ENCODE measurements at places on chromosomes 12 and 14. TPM values are rescaled to one million over a fixed set of nuclear protein-coding genes. Genes with fewer than 3 reads are reported as not detected.

- DNase-seq, result no peak
Observed at GRCh38 chr14:68853749-68854148, 60.9 kb upstream of the ZFP36L1 start.

DNA sequence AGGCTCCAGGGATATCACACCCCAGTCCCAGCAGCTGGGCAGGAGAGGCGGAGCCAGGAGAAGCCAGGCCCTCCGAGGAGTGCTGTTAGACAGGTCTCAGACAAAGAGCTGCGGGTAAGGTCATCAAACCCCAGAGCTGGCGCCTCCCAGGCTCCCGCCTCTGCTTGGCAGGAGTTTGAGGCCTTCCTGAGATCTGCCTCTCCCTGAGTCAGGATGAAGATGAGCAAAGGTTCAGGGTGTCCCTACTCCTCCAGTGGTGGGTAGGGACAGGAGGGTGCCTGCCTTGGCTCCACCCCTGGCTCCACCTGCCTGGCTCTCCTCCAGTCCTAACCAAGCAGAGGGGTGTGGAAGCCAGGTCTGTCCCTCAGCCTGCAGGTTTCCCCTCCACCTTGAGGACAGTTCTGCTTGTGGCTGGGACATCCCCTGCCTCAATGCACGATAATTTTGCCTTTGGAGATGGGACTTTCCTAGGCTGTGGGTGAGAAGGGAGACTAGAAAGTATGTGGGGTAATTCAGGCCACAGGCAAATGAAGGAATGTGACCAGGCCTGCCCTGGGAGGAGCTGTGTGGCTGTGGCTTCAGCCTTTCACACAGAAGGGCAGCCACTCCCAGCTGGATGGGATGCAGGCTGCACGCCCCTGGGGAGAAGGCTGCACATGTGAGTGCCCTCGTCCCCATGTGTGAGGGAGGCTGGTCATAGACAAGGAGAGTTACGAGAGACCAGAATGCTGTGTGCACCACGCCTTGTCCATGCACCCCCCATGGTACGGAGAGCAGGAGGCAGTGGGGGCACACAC lies 2.2 kb downstream of the PLEKHG6 start:
- DNase-seq, result no peak

RNASE3 gene
- total RNA-seq, result not detected

- DNase-seq, result peak; percentile 80
Observed at GRCh38 chr12:47276621-47277309, 197.0 kb upstream of the AMIGO2 start.

DNA sequence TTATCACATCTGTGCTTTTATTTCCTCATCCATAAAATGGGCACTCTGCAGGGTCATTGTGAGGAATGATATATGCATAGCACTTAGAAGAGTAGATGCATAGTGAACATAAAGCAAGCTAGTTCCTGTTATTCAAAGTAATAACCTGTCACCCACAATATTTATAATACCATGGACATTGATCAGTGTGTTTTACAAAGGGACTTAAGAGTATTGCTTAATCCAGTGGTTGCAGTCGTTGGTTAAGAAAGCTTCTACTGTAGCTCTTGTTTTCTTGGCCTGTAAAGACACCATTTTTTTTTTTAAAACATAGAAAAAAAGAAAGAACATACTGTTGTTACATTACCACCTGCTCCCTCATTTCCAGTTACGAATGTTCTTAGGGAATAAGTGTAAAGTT lies 13.1 kb downstream of the METAP2 start:
- no peak for DNase-seq

POMT2 gene
- 33.1 TPM for total RNA-seq

COX14 gene
- 51.2 TPM for total RNA-seq

ASIC1 gene
- 0.17 TPM for total RNA-seq

- no peak for DNase-seq
Observed at GRCh38 chr12:52091869-52092268, 12.4 kb downstream of the SMIM41 start.

LTB4R2 gene
- total RNA-seq, result 27.1 TPM

GRCh38 chr14:56087671-56088471 lies 30.3 kb upstream of the PELI2 start:
- DNase-seq, result no peak

DNA sequence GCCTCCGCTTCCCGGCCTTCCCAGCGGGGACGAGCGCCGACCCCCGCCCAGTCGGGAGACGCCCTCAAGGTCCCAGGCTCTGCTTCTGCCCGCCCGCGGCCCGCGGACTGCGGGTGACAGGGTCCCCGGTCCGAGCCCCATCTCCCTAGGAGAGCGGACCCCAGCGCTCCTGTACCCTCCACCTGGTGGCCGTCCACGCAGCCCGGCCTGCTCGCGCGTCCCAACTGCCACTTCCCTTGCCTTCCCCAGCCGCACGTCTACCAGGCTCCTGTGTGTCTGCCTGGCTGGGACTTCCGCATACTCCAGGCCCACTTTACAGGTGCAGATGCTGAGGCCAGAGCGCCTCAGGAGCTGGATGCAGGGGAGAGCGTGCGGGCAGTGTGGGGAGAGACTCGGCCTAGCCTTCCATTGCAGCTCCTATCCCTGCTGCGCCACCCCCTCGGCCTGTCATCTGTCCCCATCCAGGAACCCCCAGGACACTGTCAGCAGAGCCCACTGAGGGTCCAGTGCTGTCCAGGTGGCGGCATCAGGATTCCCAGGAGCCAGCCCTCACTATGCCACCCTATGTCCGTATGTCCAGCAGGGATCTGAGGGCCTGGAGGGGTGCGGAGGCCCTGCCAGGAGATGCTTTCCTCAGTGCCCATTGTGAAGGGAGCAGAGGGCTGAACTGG lies 8.0 kb upstream of the ANKRD9 start:
- no peak for DNase-seq

GRCh38 chr12:109302358-109302757 lies 6.7 kb downstream of the FOXN4 start:
- no peak for DNase-seq

DNA sequence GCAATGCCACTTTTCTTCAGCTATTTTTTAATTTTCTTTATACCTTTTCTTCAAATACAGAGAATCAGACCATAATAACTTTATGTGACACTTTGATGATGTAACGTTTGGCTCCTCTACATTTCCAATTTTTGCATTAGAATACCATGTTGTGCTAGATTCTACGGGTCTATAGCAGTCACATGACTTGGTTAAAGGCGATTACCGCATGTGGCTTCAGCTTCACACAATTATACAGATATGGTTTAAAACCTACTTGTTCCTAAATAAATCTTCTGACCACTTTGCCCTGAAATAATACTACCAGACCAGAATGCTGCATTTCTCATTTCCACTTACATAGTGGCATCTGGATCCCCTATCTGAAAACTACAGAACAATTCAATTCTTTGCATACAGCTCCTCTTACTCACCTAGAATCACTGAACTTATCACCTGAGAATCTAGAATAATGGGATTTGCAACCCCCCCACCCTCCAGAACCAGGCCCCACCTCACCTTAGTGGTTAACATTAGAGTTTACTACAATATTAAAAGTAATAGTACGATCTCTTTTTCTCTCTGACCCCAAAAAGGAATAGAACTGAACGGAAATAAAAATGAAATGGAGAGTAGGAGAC lies 1.3 kb downstream of the MAX start:
- no peak for DNase-seq

IRAK3 gene
- total RNA-seq, result 18.8 TPM

HHIPL1 gene
- total RNA-seq, result not detected

DNA sequence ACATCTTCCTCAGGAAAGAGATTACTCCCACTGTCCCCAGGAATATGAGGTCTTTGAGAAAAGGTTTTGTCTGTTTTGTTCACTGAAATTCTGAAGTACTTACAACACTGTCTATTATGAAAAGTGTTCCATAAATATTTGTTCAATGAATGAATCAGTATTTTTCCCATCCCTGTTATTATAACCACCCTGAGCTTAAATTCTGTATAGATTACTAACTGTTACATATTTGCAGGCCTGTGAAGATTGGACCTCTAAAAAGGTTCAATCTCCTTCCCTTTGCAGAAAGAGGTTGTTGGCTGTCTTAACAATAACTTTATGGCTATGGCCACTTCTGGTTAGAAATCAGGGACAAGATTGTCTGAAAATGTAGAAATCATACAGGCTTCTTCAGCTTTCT lies 174.5 kb upstream of the NPAS3 start:
- no peak for DNase-seq

ARL1 gene
- total RNA-seq, result 71.2 TPM

- no peak for DNase-seq
Observed at GRCh38 chr14:71487449-71487848, 444.8 kb upstream of the RGS6 start.

- DNase-seq, result no peak
Observed at GRCh38 chr12:19191563-19191962, 62.0 kb downstream of the PLEKHA5 start.
